ENCODE measurements at places on chromosomes 11 and 22. TPM values are rescaled to one million over a fixed set of nuclear protein-coding genes. Genes with fewer than 3 reads are reported as not detected.

The DCDC1 gene
- total RNA-seq = not detected

The CCDC116 gene
- total RNA-seq = 0.22 TPM

The SCN2B gene
- total RNA-seq = 1.9 TPM

The SPI1 gene
- 7.0 TPM for total RNA-seq

The SNX19 gene
- 75.4 TPM for total RNA-seq

The PIWIL4 gene
- total RNA-seq = 1.4 TPM

The PKNOX2 gene
- 3.7 TPM for total RNA-seq

The DNAJB13 gene
- total RNA-seq = not detected

- H3K27me3 ChIP-seq = peaks cover 36% of the 10 kb centered on the region
- DNase-seq = no peak
- no peaks in the 10 kb centered on the region for H3K4me1 ChIP-seq
- no peak overlapping the region for H3K4me3 ChIP-seq
Measured at GRCh38 chr11:124874571-124875255, 9.5 kb downstream of the ROBO3 start.

DNA sequence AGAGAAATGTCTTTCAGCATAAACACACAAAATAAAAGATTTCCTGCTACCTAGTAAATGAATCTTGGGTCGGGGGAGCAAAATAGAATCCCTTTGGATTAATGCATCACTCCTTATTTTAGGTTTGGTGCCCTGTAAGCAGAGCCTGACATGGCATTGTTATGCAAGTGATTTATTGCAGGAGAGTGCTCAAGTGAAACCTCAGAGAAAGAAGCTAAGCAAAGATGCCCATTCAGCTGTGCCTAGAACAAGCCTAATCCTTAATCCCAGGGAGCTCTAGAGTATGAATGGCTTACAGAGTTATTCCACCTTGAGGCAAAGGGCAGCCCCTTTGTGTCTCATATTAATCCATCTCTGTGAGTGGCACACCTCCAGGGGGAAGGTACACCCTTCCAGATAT, 21.1 kb downstream of the C11orf87 start:
- no peaks in the 10 kb centered on the region for H3K4me1 ChIP-seq
- no peak overlapping the region for H3K27ac ChIP-seq
- DNase-seq = no peak
- H3K4me3 ChIP-seq = no peak overlapping the region

- peaks cover 29% of the 10 kb centered on the region for H3K4me1 ChIP-seq
- H3K27me3 ChIP-seq = no peaks in the 10 kb centered on the region
- DNase-seq = no peak
Measured at GRCh38 chr22:24209016-24209415, 27.7 kb downstream of the SUSD2 start.

GRCh38 chr11:36214976-36215692, 74.1 kb downstream of the COMMD9 start:
- H3K4me3 ChIP-seq = no peak overlapping the region
- no peak for DNase-seq
- no peak overlapping the region for H3K27ac ChIP-seq

DNA sequence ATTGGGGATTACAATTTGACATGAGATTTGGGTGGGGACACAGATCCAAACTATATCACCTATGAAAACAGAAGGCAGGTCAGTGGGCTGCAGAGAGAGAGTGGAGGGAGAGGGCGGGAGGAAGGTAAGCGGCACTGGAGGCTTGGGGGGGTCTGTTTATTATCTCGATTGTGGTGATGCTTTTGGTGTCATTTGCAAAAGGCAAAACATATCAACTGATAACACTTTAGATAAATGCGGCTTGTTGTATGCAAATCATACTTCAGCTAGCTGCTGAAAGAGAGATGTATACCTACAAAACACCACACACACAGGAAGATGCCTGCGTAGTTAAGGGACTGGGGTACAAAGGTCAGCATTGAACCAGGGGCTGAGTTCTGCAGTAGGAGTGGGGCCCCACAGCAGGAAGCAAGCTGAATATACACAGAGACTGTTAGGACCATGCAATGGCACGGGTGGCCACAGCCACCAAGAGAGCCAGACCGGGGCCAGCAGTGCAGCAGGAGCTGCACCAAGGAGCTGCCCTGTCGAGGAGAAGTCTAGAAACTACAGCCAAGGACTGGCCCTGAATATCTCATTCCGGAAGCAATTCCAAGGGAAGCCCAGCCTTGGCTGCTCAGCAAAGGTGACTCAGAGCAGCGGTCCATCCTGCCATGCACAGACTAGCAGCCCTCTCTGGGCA, 23.8 kb upstream of the TOLLIP start:
- no peak overlapping the region for H3K4me3 ChIP-seq
- H3K27me3 ChIP-seq = peaks cover 2% of the 10 kb centered on the region
- peaks cover 11% of the 10 kb centered on the region for H3K4me1 ChIP-seq
- no peak overlapping the region for H3K27ac ChIP-seq
- no peaks in the 10 kb centered on the region for H3K36me3 ChIP-seq

- no peaks in the 10 kb centered on the region for H3K27me3 ChIP-seq
- H3K27ac ChIP-seq = no peak overlapping the region
- no peak for DNase-seq
- peaks cover 23% of the 10 kb centered on the region for H3K4me1 ChIP-seq
Measured at GRCh38 chr11:30561691-30562415, 24.3 kb downstream of the MPPED2 start.

DNA sequence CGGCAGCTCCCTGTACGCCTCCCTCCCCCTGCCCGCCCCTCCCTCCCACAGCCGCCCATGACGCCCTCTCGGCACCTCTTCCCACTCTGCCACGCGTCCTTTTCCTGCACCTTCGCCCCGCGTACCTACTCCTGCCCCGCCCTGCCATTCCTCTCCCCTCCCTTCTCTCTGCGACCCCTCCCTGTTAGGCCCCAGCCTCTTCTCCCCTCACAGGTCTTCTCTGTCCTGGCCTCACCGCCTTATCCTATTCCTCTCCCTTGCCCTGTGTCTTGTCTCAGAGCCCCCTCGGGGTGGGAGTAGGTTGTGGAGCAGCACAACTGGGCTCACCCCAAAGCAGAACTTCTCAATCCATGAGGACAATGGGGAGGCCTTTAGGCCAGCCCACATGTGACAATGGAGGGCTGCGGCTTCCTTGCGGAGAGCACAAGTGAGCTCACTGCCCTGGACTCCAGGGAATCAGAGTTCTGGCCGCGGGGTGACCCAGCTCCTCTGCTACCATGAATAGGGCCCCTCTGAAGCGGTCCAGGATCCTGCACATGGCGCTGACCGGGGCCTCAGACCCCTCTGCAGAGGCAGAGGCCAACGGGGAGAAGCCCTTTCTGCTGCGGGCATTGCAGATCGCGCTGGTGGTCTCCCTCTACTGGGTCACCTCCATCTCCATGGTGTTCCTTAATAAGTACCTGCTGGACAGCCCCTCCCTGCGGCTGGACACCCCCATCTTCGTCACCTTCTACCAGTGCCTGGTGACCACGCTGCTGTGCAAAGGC, 539 bp downstream of the SLC35C1 start:
- H3K4me1 ChIP-seq = peaks cover 28% of the 10 kb centered on the region
- H3K27me3 ChIP-seq = no peaks in the 10 kb centered on the region
- H3K27ac ChIP-seq = peak overlapping the region; percentile 86
- peak overlapping the region; percentile 88 for H3K4me3 ChIP-seq

DNA sequence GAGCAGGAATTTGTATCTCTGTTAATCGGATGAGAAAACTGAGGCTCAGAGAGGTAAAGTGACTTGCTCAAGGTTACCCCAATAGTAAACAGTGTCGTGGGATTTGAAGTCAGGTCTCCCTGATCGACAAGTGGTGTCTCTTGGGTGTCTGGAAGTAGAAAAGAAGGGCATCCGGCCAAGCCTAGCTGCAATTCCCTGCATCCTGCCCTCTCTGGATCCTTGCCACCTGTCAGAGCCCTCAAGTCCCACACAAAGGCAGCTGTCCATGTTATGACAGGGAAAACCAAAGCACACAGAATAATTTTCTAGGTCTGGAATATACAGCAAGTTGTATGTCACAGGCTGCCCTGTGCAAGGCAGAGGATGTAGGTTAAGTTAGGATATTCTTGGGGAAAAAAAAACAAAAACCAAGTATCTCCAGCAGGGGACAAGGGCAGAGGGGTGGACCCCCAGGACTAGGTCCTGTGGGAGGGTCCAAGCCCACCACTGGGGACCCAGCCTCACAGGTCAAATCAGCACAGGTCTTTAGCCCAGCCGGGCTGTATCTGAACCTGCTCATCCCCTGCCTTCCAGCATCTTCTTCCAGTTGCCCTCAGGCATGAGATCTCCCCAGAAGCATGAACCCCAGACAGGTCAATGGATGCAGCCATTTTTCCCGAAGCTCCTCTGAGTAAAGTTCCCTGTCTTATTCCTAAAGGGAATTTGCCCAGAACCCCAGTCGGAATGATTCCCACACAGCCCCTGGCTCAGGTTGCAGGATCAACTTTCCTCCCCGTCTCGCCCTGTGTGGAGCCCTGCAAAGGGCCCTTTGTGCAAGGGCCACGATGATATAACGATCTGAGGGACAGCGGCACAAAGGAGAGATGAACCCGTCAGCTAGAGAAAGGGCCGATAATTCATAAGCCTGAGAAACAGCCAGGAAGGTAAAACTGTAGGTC, 15.0 kb downstream of the USH1C start:
- H3K27me3 ChIP-seq = peaks cover 2% of the 10 kb centered on the region
- H3K4me3 ChIP-seq = no peak overlapping the region
- H3K27ac ChIP-seq = no peak overlapping the region
- no peaks in the 10 kb centered on the region for H3K36me3 ChIP-seq

GRCh38 chr11:87331273-87331672, 293.5 kb downstream of the TMEM135 start:
- H3K27ac ChIP-seq = no peak overlapping the region
- no peaks in the 10 kb centered on the region for H3K36me3 ChIP-seq
- H3K4me1 ChIP-seq = peaks cover 5% of the 10 kb centered on the region
- H3K27me3 ChIP-seq = no peaks in the 10 kb centered on the region
- no peak for DNase-seq

GRCh38 chr11:128738942-128739341, 45.1 kb downstream of the FLI1 start:
- H3K36me3 ChIP-seq = no peaks in the 10 kb centered on the region
- no peak for DNase-seq
- no peaks in the 10 kb centered on the region for H3K27me3 ChIP-seq
- H3K27ac ChIP-seq = no peak overlapping the region
- H3K4me3 ChIP-seq = no peak overlapping the region
- peaks cover 5% of the 10 kb centered on the region for H3K4me1 ChIP-seq

GRCh38 chr11:104291646-104292045, 127.7 kb upstream of the PDGFD start:
- no peak overlapping the region for H3K4me3 ChIP-seq
- no peaks in the 10 kb centered on the region for H3K36me3 ChIP-seq
- H3K27ac ChIP-seq = no peak overlapping the region
- H3K27me3 ChIP-seq = no peaks in the 10 kb centered on the region
- no peak for DNase-seq
